ENCODE measurements at places on chromosomes 11 and 22.

DNA sequence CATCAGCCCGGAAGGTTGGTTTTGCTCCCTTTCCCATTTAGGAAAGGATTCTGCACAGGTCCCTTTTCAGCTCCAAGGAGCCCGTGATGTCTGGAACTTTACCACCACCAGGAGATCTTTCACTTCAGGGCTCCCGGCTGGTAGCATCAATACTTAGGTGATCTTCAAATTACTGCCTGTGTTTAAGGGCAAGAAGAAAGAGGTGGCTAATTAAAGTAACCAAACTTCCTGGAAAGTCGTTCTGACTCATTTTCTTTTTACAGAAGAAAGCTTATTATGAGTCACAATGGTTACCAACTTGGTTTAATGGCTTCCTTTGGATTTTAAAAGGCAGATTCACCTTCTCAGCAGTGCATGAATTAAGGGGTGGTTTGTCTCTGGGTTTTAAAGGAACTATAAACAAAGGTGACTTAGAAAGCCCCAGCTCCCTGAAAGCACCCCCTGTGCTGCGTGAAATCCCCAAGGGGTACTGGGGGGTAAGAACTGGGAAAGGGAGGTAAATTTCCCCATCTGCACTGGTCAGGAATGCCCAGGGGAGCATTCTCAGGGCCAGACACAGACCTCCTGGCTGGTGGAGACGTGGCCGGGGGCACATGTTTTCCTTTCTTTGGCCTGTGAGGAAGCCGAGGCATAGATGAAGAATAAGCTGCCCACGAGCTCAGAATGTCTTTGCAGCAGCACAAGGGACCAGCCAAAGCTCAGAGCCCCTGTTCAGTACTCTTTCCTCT, 8.8 kb downstream of the POU2F3 start:
- H3K27me3 ChIP-seq = peaks cover 32% of the 10 kb centered on the region
- H3K27ac ChIP-seq = no peak overlapping the region
- peaks cover 6% of the 10 kb centered on the region for H3K4me1 ChIP-seq
- no peaks in the 10 kb centered on the region for H3K36me3 ChIP-seq
- H3K4me3 ChIP-seq = no peak overlapping the region

GRCh38 chr22:46764779-46765485, 2.5 kb downstream of the TBC1D22A start:
- H3K27me3 ChIP-seq = no peaks in the 10 kb centered on the region
- peak overlapping the region; percentile 64 for H3K4me3 ChIP-seq
- no peaks in the 10 kb centered on the region for H3K36me3 ChIP-seq
- DNase-seq = no peak
- H3K27ac ChIP-seq = peak overlapping the region; percentile 13

- no peak overlapping the region for H3K4me3 ChIP-seq
- no peak for DNase-seq
- peaks cover 6% of the 10 kb centered on the region for H3K27me3 ChIP-seq
- no peaks in the 10 kb centered on the region for H3K36me3 ChIP-seq
- no peak overlapping the region for H3K27ac ChIP-seq
These were observed 355.3 kb upstream of the CCDC90B start for GRCh38 chr11:83641511-83641910.

GRCh38 chr11:6194065-6194581, 4.9 kb upstream of the OR52W1 start:
- no peaks in the 10 kb centered on the region for H3K27me3 ChIP-seq
- no peak overlapping the region for H3K4me3 ChIP-seq
- no peak for DNase-seq
- H3K27ac ChIP-seq = no peak overlapping the region

GRCh38 chr11:124656774-124657630, 16.5 kb downstream of the SIAE start:
- H3K4me1 ChIP-seq = no peaks in the 10 kb centered on the region
- H3K27me3 ChIP-seq = no peaks in the 10 kb centered on the region
- H3K27ac ChIP-seq = no peak overlapping the region
- peaks cover 17% of the 10 kb centered on the region for H3K36me3 ChIP-seq

GRCh38 chr11:129620237-129621104, 195.2 kb upstream of the TMEM45B start:
- H3K36me3 ChIP-seq = no peaks in the 10 kb centered on the region
- no peak overlapping the region for H3K4me3 ChIP-seq
- H3K27me3 ChIP-seq = peaks cover 6% of the 10 kb centered on the region
- H3K4me1 ChIP-seq = no peaks in the 10 kb centered on the region
- no peak for DNase-seq
- H3K27ac ChIP-seq = no peak overlapping the region

DNA sequence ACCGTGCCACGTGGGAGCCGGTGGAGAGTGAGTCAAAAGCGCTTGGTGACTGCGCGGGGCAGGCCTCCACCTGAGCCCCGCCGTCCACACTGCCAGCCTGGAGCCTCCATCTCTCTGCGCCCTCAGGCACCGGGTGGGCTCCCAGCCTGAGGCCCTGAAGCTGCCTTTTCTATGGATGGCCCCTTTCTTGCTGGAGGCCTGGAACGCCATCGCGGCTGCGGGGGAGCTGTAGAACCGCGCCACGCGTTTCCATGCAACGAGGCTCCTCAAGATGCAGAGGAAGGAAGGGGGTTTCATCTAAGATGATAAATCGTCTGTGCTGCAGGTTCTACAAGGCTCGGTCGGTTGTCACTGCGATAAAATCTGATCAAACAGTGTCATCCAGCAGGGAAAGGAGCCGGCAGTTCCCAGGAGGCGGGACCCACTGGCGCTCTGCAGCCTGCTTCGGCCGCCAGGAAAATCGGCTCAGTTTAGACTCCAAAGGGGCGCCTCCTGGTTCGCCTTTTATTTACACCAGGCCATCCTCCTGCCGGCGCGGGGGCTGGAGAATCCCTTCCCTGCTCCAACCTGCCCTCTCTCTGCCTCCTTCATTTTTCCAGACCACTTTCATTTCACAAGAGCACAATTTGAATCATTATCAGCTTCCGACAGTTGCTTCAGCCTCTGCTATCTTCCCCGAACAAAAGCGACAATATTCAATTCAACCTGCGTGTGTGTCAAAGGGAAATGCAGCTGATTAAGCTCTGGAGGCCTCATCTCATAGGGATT, 624.4 kb downstream of the BRD1 start:
- H3K4me3 ChIP-seq = no peak overlapping the region
- H3K27ac ChIP-seq = no peak overlapping the region
- DNase-seq = no peak
- H3K27me3 ChIP-seq = peaks cover 28% of the 10 kb centered on the region

DNA sequence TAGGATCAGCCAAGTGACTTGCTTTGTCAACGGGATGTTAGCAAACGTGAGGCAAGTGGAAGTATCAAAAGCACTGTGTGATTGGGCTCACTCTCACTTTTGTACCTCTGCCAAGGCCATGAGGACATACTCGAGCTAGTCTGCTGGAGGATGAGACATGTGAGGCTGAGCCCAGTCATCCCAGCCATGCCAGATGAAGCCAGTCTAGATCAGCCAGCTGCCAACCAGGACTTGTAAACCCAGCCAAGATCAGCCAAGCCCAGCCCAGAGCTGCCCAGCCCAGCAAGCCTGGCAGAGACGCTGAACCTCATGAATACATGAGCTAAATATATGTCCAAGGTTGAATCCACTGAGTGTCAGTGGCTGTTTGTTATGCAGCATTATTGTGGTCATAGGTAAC, 369.7 kb downstream of the MN1 start:
- H3K27me3 ChIP-seq = peaks cover 9% of the 10 kb centered on the region
- no peaks in the 10 kb centered on the region for H3K36me3 ChIP-seq
- H3K4me3 ChIP-seq = no peak overlapping the region
- no peak overlapping the region for H3K27ac ChIP-seq
- H3K4me1 ChIP-seq = no peaks in the 10 kb centered on the region

DNA sequence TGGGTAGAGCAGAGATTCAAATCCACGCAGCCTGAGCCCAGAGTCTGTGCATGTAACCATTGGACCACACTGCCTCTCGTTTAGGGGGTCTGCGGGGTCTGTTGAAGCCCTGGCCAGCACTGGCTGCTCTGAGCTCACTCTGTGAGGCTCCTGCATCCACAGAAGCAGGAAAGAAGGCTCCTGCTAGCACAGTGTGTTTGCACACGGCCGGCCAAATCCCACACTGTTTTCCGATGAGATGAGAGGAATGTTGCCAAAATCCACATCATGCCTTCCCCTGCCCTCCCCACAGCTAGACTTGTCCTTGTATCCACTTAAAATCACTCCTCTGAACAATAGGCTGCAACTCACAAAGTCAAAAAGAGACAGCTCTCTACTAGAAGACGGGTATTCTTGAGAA, 10.6 kb upstream of the SLC22A12 start:
- H3K27ac ChIP-seq = no peak overlapping the region
- no peak overlapping the region for H3K4me3 ChIP-seq
- peaks cover 2% of the 10 kb centered on the region for H3K4me1 ChIP-seq
- H3K36me3 ChIP-seq = no peaks in the 10 kb centered on the region
- H3K27me3 ChIP-seq = peaks cover 10% of the 10 kb centered on the region

- H3K27ac ChIP-seq = no peak overlapping the region
- DNase-seq = no peak
- peaks cover 8% of the 10 kb centered on the region for H3K27me3 ChIP-seq
- H3K36me3 ChIP-seq = no peaks in the 10 kb centered on the region
These were observed 10.6 kb downstream of the MICAL2 start for GRCh38 chr11:12121011-12121410.

DNA sequence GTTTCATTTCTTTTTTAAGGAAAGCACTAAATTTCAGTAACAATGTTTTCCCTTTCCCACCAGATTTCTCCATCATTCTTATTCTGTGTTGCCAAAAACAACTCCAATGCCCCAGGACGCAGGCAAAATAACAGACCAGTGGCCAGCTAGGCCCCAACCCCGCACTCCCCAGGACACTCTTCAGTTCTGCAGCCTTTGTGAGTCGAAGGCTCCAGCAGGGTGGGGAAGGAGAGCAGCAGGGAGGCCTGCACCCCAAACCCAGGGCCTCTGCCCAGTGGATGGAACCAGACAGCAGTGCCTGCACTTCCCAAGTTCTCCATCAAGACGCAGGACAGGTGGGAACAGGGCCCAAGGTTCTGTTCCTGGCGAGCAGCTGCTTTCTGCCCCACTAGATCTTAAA, 34.4 kb downstream of the PPP2R1B start:
- peaks cover 11% of the 10 kb centered on the region for H3K4me1 ChIP-seq
- H3K27me3 ChIP-seq = no peaks in the 10 kb centered on the region
- peaks cover 9% of the 10 kb centered on the region for H3K36me3 ChIP-seq
- no peak overlapping the region for H3K27ac ChIP-seq

DNA sequence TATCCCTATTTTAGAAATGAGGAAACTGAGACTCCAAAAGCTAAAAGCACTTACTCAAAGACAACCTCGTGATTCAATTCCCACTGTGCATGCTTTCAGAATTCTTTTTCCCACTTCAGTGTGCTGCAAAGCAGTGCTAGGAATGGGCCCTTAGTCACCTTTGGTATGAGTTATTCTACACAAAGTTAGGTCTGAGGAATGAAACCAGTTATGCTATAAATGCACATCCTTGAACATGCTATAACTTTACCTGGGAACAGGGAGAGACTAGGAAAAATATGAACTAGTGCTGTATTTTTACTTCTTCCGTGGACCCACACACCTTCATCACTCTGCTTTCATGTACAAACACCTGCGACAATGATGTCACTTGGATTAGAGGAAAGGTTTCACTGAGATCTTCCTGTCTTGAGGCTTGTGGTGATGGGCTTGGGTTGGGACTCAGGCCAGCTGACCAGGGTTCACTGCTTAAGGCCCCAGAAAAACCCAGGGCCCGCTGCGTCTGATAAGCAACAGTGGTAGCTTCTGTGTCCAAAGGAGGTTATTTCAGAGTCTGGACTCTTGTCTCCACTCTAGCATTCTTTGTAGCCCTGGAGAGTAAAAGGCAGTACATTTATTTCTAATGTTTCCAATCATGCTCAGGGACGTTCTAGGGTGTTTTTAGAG, 81.6 kb downstream of the ZC3H12C start:
- peaks cover 20% of the 10 kb centered on the region for H3K27me3 ChIP-seq
- H3K4me1 ChIP-seq = peaks cover 8% of the 10 kb centered on the region
- no peak overlapping the region for H3K27ac ChIP-seq
- no peaks in the 10 kb centered on the region for H3K36me3 ChIP-seq
- peak overlapping the region; percentile 71 for H3K4me3 ChIP-seq

GRCh38 chr22:30321461-30321860, 5.3 kb downstream of the TBC1D10A start:
- peaks cover 58% of the 10 kb centered on the region for H3K36me3 ChIP-seq
- DNase-seq = no peak
- H3K4me1 ChIP-seq = peaks cover 58% of the 10 kb centered on the region
- no peaks in the 10 kb centered on the region for H3K27me3 ChIP-seq
- peak overlapping the region; percentile 100 for H3K27ac ChIP-seq
- peak overlapping the region; percentile 6 for H3K4me3 ChIP-seq

- peaks cover 4% of the 10 kb centered on the region for H3K4me1 ChIP-seq
- no peak for DNase-seq
- peak overlapping the region; percentile 50 for H3K27ac ChIP-seq
- peaks cover 29% of the 10 kb centered on the region for H3K36me3 ChIP-seq
- H3K4me3 ChIP-seq = no peak overlapping the region
- H3K27me3 ChIP-seq = no peaks in the 10 kb centered on the region
These were observed 8.5 kb downstream of the DRD4 start for GRCh38 chr11:645536-645935.

GRCh38 chr11:76622493-76623094, 48.0 kb downstream of the LRRC32 start:
- H3K27me3 ChIP-seq = no peaks in the 10 kb centered on the region
- H3K27ac ChIP-seq = no peak overlapping the region
- peaks cover 14% of the 10 kb centered on the region for H3K36me3 ChIP-seq
- DNase-seq = no peak

DNA sequence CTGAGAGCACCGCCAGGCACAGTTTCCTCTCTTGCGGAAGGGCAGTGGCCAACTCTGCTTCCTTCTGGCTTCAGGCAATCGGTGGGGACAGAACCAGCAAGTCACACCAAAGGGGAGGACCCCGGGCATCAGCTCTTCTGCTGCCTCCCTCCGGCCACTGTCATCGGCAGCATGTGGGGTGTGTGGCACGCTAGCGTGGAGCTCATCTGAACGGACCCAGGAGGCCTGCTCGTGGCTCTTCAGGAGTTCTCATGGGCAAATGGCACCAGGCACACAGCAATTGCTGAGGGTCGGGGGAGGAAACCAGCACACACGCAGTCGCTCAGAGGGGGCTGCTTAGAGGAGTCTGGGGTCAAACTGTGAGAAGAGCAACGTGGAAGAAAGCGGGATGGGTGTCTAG, 26.9 kb downstream of the B3GAT1 start:
- H3K27me3 ChIP-seq = peaks cover 22% of the 10 kb centered on the region
- H3K4me1 ChIP-seq = peaks cover 21% of the 10 kb centered on the region
- no peak overlapping the region for H3K4me3 ChIP-seq

DNA sequence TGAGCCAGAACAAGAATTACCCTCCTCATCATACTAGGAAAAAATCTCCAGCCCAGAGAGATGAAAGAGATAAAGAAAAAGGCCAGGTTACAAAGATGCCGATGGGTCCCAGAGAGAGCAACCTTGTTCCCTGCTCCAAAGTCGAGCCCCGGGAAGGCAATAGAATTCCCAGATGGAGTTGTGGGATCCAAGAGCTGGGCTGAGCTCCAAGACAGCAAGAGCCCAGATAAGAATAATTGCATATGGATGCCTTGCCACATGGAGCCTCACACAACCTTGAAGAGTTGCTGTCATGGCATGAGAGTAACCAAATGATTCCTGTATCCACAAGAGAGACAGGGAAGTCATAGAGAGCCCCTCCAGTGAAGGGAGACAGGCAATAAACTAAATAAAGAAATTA, 30.9 kb downstream of the IL10RA start:
- no peaks in the 10 kb centered on the region for H3K27me3 ChIP-seq
- peak overlapping the region; percentile 94 for H3K27ac ChIP-seq
- peak overlapping the region; percentile 85 for H3K4me3 ChIP-seq
- peaks cover 12% of the 10 kb centered on the region for H3K36me3 ChIP-seq
- DNase-seq = no peak
